Stimulated activated CD4-positive, alpha-beta T cell treated with anti-CD3 and anti-CD28 coated beads, Interleukin-12 subunit alpha, Interleukin-12 subunit beta, amount 100 ng/mL, for 24 hours (primary cell): ENCODE measurements at places on chromosomes 12 and 14.

DNA sequence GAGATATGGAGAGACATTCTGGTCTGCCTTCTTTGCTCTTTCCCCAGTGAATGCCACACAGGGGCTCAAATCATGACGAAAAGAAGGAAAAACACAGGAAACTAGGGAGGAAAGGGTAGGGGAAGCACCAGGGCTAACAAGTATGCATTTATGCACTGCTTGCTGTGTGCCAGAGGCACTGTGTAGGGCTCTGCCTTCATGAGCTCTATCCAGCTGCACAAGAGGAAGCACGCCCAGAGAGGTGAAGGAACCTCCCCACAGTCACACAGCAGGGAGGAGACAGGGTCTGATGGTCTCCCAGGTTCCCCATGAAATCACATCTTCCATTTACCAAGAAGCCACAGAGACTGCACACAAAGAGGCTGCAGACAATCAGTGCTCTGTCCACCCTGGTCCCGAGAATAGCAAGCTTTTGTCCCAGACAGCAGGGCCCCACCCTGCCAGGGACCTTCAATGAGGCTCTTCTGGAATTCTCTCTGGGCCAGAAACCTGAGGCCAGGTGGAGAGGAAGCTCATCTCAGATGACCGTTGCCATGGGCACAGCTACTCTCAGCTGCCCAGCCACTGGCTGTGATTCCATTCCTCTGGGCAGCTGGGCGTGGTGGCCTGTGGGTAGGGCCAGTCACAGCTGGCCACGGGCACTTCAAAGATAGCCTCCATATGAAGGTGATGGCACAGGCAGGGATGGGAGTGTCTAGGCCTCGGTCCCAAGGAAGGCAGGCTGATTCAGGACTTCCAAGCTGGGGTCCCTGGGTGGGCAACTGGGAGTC, 7.3 kb upstream of the TRPV4 start:
- DNase-seq: no peak

DNA sequence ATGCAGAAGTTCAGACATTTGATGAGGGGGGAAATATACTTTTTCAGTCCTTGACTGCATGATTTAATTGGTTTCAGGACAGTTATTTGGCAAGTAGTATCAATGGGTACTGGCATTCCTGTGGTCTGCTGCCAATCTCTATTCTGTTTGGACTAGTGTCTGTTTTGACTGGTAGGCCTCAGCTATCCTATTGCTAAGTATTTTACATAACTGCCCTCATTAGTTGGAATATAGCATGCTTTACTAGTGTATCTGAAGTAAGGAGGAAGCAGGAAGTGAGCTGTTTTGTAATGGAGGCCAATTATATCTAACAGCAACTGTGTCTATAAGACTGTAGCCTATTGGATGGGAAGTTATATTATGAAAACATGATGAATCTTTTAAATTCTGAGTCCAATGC, 104.3 kb downstream of the FLRT2 start:
- DNase-seq: no peak

DNA sequence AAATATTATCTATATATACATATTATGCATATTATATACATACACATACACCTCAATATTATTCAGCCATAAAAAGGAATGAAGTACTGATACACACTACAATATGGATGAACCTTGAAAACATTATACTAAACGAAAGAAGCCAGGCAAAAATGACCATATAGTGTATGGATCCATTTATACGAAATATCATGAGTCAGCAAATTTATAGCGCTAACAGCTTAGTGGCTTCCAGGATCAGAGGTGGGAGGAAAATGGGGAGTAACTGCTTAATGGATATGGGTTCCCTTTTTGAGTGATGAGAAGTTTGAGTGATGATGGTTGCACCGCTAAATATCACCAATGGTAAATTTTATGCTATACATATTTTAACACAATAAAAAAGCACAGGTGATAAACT, 32.7 kb downstream of the PTGER2 start:
- no peak for DNase-seq

DNA sequence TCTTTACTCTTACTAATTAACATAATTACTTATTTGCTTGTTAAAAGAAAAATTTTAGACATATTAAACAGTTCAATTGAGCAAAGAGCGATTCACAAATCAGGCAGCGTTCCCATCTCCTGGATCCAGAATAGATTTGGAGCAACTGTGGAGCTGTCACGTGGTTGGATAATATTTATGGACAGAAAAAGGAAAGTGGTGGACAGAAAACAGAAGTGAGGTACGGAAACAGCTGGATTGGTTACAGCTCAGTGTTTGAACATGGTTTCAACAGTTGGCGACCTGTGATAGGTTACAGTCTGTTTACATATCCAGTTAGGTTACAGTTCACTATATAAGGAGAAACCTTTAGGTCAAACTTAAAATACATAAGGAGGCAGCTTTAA, 19.7 kb upstream of the FAM234B start:
- DNase-seq: no peak

GRCh38 chr12:107651571-107652449, 33.8 kb upstream of the PWP1 start:
- DNase-seq: no peak

GRCh38 chr12:125183187-125184067, 118.2 kb downstream of the AACS start:
- peak; percentile 62 for DNase-seq

- no peak for DNase-seq
Observed at GRCh38 chr12:97024393-97024792, 117.3 kb downstream of the NEDD1 start.

DNA sequence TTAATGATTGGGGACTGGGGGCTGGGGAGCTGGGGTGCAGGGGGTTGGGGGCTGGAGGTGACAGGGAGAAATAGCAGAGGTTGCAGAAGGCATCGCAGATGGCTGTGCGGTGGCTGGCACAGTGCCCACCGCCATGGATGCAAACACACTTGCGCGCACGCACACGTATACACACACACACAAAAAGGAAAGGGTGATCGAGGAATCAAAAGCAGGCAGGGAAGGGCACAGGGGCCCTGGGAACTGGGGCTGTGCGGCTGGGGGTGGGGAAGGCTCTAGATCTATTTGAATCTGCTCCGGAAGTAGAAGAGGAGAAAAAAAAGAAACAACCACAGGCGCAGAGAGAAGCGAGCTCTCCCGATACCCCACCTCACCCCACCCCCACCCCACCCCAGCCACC, 39.4 kb downstream of the ZFHX2 start:
- no peak for DNase-seq

DNA sequence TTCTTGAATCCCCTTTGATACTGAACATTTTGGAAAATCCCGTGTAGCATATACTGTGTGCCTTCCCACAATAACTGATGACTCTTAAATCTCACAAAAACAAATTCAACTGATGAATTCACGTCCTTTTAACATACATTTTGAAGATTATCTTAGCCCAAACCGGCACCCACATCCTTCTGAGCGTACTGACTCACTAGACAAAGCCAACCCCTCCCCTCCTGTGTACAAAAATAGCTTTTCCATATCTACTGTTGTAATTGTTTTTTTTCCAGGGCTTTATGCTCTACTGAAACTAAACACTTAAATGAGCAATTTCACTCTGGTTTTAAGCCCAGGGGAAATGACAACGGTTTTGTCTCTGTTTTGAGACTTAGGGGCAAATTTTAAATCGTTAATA, 109.4 kb upstream of the ATF7IP start:
- no peak for DNase-seq

DNA sequence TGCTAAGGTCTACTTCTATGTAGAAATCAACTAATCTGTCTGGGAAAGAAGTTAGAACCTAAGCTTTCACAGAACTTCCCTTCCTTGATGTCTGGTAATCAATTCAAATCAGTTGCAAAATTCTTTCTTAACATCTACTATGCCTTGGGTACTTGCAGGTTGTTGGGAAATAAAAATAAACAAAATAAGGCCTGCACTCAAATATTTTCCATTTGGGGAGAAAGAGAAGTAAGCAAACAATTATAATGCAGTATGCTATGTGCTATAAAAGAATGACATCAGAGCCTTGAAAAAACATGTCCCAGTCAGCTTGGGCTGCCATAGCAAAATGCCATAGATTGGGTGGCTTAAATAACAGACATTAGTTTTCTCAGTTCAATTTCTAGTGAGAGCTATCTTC, 425.9 kb upstream of the DCN start:
- DNase-seq: no peak

DNA sequence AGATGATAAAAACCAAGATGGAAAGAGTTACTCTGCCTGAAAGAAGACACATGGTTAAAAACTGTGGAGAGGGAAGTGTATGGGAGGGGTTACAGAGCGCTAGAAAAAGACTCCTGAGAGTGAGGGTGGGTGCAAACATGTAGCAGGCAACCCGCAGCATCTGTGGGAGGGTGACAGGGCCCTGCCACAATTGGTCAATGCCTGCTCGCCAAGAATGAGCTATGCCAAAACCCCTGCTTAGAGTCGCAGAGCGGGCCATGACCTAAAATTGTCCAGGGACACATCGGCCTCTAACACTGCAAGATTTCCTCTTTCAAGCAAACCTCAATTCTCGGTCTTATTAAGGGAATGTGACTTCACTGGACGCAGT, 700 bp downstream of the PRKAG1 start:
- DNase-seq: no peak

DNA sequence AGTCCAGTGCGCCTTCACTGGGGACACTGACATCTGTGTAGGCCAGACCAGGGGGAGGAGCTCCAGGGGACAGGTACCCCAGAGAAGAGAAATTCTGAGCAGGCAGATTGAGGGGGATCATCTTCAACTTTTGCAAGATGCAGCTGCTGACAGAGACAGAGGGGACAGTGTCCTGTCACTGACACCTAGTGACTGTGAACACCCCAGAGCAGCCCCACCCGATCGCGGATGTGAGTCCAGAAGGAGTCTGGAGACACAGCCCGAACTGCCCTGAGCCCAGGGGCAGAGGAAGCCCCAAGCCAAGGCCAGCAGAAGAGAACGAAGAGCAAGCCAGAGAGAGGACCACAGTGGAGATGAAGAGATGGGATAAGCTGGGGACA, 21.7 kb upstream of the LRTM2 start:
- no peak for DNase-seq

DNA sequence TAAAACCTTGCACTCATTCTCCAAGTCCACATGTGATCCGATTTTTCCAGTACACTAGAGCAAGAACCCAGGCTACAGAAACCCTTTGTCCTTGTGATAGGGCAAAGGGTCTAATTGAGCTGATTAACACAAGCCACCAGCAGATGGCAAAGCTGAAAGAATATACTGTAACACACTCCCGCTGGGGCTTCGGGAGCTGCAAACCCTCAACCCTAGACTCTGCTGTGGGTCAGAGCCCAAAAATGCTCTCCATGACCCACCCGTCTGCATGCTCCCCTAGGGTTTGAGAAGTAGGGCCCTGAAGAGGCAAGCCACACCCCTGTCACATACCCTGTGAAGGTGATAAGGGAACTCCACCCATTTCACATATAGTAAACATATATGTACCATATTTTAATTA, 33.6 kb upstream of the PCNX1 start:
- DNase-seq: no peak

DNA sequence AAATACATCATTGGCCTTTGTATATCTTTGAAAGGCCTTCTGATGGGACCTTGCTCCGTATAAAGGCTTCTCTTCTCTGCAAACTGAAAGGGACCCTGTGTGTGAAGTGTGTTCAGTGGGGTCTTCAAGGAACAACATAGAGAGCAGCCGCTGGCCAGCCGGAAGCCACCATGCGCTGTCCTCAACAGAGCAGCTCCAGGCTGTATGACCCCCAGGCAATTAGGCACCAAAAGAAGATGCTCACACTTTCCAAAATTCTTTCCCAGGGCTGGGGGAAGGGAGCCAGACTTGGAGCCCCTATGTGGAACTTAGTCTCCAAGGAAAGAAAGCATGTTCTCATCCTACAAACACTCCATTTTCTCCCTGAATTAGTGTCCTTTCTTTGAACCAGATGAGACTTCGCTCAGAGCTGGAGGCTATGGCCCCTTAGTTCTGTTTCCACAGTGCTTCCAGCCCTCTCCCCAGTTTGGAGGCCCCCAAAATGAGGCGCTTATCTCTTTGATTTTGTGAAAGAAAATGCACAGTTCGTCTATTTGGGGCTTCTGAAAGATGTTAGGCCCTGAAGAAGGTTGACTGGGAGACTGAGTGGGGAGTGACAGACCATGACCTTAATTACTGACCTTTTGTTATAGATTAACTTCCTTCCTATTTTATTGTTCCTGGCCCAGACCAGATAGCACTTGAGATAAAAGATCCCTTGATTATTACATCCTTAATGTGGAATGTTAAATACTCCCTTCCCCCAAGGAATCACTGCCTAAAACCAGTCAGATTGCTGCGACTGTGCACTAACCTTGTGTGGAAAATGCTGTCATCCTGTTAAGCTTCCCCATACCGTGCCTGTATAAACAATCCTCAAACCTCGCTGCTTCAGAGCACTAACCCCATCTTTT, 128.3 kb upstream of the FGD4 start:
- no peak for DNase-seq

DNA sequence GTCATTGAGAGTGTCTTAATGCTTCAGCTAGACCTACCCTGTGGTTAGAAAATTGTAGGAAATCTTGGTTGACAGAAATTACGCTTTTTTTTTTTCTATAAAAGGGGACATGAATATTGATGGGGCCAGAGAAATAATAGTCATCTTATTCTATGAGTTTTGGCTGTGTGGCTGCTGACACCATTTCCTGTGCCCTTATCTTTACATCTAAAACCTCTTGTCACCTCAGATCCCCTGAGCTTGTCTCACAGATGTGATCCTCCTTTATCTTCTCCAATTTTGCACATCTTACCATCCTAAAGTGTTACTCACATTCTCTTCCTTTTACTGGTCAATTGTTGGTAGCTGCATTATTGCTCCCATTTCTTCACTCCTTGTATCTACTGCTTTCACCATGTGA, 36.1 kb downstream of the ASCL1 start:
- DNase-seq: no peak

DNA sequence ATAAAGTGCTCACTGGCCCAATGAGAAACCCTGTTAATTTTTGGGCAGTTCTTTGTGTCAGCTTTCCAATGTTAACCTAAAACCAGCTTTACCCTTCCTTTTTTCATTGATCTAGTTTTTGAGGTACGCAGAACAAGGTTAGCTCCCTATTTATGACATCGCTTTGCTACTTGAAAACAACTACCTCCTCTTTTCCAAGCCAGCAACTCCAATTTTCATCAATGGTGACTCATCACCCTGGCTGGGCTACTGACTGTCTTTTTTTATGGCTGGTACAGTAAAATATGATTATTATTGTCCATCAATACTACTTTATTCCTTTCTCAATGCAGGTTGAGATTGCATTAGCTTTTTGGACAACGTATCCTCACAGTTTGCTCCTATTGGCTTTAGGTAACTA, 22.5 kb upstream of the AKAP6 start:
- DNase-seq: no peak

GRCh38 chr14:62117010-62117750, 355.0 kb downstream of the SNAPC1 start:
- DNase-seq: peak; percentile 39

DNA sequence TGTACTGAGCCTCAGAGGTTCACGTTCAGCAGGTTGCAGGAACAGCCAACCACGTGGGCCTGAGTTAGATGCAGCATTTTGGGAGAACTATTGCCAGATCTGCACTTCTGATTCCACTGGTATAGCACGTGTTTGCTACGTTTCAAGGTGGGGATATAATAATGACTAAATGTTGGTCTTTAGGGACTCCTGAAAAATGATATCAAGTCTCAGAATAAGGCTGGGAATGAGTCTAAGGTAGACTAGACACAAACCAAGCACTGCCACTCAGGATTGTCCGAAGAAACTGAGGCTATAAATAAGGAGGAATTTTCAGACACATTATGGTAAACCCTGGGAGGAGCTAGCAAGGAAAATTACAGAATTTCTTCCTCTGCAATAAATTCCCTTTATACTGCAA, 98.1 kb downstream of the ESR2 start:
- DNase-seq: no peak

- no peak for DNase-seq
Observed at GRCh38 chr14:25150934-25151790, 101.2 kb upstream of the STXBP6 start.

GRCh38 chr12:6265038-6265405, 45.5 kb upstream of the PLEKHG6 start:
- DNase-seq: no peak
